Stimulated activated CD8-positive, alpha-beta memory T cell treated with anti-CD3 and anti-CD28 coated beads, Interleukin-2, amount 100 ng/mL, for 48 hours (primary cell): ENCODE measurements at places on chromosomes 16 and 17.

GRCh38 chr16:64489449-64489848 lies 632.4 kb downstream of the CDH11 start:
- DNase-seq, result no peak

DNA sequence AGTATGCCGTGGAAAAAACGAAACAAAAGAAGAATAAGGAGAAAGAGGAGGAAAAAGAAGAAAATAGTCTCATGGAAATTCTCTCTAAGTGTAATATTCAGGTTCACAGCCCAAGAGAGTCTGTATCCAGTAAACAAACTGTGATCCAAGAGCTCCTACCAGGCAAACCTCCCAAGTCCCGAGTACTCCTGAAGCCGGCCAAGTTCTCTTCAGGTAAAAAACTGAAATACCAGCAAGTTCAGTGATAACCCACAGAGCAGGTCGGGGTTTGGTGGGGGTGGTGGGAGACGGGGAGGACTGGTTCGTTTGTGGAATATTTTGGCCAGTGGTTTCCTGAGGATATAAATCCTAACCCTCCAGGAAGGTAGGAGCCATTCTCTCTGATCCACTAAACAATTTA lies 8.5 kb upstream of the TVP23B start:
- DNase-seq, result no peak

GRCh38 chr16:47970291-47970931 lies 185.4 kb downstream of the ABCC12 start:
- DNase-seq, result no peak

GRCh38 chr17:37177254-37177870 lies 198.4 kb upstream of the C17orf78 start:
- DNase-seq, result no peak

- DNase-seq, result no peak
Measured at GRCh38 chr16:79365702-79366101, 234.8 kb downstream of the MAF start.

GRCh38 chr17:78075545-78075944 lies 53.0 kb downstream of the TMC6 start:
- no peak for DNase-seq

- DNase-seq, result no peak
Measured at GRCh38 chr16:26204138-26204537, 512.4 kb downstream of the HS3ST4 start.

GRCh38 chr16:87380881-87381280 lies 2.7 kb downstream of the FBXO31 start:
- no peak for DNase-seq

GRCh38 chr17:73465953-73466230 lies 154.1 kb upstream of the CDC42EP4 start:
- no peak for DNase-seq

DNA sequence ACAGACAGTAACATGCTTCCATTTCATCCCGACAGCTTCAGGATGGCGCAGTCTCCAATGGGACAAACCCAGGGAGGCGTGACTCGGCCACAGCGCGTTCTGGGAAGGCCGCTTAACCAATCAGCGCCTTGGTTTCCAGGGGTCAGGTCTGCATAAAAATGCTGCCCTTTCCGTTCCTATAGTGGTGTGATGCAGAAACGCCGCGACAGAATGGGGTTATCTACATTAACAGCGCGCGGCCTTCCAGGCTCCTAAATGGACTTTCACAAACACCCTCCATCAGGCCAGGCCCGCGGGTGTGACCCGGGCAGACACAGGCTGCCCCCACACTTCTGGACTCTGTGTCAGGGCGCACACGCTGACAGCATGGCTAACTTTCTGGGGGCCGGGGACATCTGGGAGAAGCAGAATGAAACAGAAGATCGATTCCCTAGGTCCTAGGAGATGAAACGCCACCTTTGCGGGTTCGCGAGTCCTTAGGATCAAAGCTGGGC lies 792 bp downstream of the TMEM231 start:
- no peak for DNase-seq

GRCh38 chr16:84933774-84934631 lies 77.3 kb downstream of the ZDHHC7 start:
- DNase-seq, result no peak

- DNase-seq, result no peak
Measured at GRCh38 chr16:53968454-53968853, 264.5 kb downstream of the FTO start.

DNA sequence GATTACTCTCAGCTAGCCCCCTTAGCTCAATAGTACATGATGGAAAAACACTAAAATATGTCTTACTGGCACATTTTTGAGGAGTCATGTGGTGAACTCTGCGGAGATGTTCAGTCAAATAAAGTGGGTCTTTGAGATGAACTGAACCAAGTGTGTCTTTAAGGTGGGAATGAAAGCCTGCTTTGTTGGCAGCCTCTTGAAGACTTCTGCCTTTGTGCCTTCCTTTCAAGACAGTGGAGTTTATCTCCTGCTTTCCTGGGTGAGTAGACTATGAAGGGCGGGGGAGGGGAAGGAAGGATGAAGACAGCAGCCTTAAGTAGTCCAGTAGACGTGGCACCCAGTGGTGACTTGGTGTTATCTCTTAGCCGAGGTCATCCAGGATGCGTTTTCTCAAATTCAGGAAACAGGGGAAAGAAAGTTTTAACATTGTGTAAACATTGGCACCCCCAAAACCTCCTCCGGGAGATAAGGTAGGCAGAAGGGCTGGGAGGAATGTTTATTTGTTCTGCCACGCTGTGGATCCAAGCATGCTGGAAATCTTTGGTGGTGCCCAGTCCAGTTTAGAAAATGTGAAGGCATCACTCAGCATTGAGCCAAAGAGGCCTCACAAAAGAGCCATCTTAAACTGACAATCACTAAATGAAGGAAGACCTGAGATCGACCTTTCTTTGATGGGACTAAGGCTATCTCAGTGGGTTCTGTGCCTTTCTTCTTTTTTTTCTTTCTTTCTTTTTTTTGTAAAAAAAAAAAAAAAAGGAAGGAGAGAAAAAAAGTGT lies 220.6 kb downstream of the FTO start:
- DNase-seq, result no peak

DNA sequence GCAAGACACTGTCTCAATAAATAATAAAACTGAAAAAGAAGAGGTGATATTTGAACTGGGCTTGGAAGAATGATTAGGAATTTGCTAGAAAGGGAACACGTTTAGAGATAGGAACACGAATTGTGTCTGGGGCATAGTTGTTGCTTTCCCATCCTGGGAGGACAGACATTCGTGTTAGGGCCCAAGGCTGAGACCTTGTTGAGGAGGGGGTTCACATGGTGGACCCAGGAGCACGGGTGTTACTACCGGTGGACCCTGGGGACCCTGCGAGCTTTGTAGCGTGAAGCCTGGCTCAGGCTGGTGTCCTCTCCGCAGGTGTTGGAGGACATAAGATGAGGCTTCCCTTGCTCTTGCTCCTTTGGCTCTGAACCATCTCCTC lies 1.2 kb downstream of the ACSF3 start:
- DNase-seq, result no peak

GRCh38 chr17:49515196-49515770 lies 20.2 kb downstream of the NGFR start:
- no peak for DNase-seq

GRCh38 chr17:8059131-8059530 lies 20.3 kb downstream of the ALOX15B start:
- no peak for DNase-seq

DNA sequence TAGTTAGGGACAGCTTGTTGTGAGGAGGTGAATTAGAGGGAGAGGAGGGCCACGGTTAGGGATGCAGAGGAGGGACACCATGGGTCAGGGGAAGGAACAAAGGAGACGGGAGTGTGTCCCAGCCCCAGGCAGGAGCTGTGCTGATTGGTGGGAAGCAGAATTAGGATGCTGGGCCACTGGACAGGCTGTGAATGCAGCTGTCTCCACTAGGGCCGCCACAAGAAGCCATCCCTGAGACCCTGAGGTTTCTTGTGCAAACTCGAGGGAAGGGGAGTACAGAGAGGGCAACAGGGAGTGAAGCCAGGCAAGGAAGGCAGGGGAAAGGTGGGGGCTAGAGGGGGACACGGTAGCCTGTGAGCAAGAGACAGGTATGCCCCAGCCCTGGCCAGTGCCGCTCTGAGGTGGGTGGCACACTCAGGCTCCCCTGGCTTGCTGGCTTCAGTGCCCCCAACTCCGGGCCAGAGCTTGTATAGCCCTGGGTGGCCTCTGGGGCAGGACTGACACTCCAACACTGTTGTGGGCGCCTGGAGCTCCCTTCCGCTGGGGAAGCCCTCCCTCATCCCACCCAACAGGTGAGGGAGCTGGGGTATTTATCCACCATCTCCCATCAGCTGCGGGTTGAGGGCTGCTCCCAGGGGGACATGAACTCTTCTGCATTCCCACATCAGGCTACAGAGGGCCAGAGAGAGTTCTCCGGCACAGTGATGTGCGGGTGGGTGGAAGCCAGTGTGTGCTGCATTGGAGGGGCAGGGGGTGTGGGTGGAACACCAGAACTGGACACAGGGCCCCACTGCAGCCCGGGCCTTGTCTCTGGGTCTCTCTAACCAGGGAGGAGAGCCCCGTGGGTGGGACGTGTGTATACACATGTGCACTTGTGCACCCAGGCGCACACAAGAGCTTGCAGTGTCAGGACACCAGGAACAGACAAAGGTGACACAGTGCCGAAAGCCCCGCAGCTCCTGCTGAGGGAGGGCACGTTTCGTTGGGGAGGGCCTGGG lies 8.3 kb upstream of the SPPL2C start:
- DNase-seq, result no peak

DNA sequence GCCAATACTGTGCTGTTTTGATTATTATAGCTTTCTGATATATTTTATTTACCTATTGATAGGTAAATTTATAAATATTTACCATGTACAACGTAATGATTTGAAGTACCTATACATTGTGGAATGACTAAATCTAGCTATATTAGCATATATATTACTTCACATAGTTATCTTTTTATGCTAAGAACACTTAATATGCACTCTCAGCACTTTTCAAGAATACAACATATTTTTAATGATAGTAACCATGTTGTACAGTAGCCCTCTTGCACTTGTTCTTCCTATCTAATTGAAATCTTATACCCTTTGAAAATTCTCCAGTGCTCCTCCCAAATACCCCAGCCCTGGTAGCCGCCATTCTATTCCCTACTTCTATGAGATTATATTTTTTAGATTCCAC lies 604.0 kb upstream of the KIF2B start:
- no peak for DNase-seq

GRCh38 chr17:70989280-70989679 lies 819.9 kb downstream of the KCNJ2 start:
- no peak for DNase-seq

DNA sequence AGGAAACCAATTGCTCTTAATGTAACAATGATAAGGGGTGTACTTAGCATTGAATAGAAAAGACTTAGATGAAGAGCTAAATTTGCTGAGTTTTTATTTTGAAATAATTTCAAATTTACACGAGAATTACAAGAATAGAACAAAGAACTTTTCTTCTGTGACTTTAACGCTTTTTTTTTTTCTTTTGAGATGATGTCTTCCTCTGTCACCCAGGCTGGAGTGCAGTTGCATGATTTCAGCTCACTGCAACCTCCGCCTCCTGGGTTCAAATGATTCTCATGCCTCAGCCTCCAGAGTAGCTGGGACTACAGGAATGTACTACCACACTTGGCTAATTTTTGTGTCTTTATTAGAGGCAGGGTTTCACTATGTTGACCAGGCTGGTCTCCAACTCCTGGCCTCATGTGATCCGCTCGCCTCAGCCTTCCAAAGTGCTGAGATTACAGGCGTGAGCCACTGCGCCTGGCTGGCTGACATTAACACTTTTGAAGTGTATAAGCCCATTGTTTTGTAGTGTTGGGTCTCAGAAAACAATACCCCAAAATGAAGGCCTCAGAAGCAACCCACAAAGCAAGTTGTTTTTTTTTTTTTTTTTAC lies 2.1 kb downstream of the TEN1 start:
- no peak for DNase-seq

DNA sequence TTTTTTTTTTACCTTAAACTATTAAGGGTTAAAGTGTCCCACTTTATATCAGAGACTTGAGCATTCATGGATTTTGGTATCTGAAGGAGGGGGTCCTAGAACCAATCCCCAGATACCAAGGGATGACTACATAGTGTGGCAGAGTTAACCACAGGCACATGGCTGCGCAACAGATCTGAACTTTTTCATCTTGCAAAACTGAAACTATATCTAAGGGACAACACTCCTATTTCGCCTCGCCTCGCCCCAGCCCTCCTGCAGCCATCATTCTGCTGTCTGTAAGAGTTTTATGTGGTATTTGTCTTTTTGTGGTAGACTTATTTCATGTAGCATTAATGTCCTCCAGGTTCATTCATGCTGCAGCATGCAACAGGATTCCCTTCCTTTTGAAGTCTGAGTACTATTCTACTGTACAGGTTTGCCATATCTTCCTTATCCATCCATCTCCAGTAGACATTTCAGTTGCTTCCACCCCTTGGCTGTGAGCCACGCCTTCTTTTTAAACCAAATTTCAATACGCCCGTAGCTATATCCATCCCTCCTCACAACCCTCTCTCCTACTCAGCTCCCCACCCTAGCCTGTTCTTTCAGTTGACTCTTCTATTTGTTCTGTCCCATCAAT lies 53.2 kb downstream of the AMFR start:
- no peak for DNase-seq

DNA sequence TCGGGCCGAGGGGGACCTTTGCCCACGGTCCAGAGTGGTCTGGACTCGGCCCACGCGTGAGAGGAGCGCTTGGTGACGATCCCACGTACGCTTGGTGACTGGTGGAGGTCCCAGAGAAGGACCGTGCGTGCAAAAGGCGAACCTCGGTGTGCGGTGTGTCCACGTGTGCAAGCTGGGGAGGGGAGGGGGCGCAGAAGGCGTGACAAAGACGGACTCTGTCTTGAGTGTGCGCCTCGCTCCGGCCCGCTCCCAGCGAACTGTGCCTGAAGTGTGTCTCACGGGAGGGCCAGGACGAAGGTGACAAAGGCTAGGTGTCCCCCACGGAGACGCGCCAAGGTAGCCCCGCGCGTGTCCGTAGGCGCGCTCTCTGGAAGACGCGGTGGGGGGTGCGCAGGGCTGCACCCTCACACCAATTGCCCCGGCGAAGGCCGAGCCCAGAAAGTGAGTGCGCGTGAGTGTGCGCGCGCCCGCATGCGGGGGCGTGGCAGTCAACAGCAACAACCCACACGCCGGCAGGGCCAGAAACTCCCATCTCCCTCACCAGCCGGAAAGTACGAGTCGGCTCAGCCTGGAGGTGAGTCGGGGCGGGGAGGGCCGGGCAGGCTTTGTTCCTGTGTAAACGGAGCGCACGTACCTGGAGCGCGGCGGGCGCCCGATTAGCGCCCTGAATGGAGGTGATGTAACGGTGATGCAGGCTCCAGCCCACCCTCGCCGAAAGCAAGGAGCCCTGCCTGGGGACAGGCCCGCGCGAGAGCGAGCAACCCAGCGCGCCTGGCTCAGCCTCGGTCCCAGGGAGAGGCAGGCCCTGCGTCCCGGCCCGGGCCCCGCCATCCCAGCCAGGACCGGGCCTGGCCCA lies at the start of gene GPRC5C:
TSS of gene GPRC5C (plus strand) at position 521 of the 856 bp plus-strand sequence. CDS start 7,689 bp downstream, outside the sequence.
- DNase-seq, result peak; percentile 47

GRCh38 chr16:50301626-50302471 lies 35.5 kb downstream of the ADCY7 start:
- no peak for DNase-seq
